GM23248 (cell line): ENCODE measurements at places on chromosomes 1 and 21. TPM values are rescaled to one million over a fixed set of nuclear protein-coding genes. Genes with fewer than 3 reads are reported as not detected.

The CCDC17 gene
- 0.76 and 1.4 TPM in 2 replicates for total RNA-seq

The RHCE gene
- total RNA-seq = 0.43 and 0.89 TPM in 2 replicates

The PTGS2 gene
- total RNA-seq = 67.9 and 69.3 TPM in 2 replicates

The HSD17B7 gene
- total RNA-seq = 5.5 and 7.7 TPM in 2 replicates

The TRMT13 gene
- 14.2 and 19.9 TPM in 2 replicates for total RNA-seq

The OR10Z1 gene
- not detected in 2 replicates for total RNA-seq

The RGS18 gene
- not detected in 2 replicates for total RNA-seq

The KPRP gene
- total RNA-seq = under 0.01 and 0.22 TPM in 2 replicates

The CD5L gene
- total RNA-seq = not detected in 2 replicates

The PKLR gene
- total RNA-seq = not detected in 2 replicates

GRCh38 chr21:45836268-45836655 is 145.3 kb upstream of the COL6A1 start:
- no peak for DNase-seq

- peak; percentile 58 for DNase-seq
Observed at GRCh38 chr1:64539781-64540218, 69.9 kb downstream of the CACHD1 start.

- no peak for DNase-seq
Observed at GRCh38 chr1:177525176-177525575, 354.4 kb downstream of the BRINP2 start.

DNA sequence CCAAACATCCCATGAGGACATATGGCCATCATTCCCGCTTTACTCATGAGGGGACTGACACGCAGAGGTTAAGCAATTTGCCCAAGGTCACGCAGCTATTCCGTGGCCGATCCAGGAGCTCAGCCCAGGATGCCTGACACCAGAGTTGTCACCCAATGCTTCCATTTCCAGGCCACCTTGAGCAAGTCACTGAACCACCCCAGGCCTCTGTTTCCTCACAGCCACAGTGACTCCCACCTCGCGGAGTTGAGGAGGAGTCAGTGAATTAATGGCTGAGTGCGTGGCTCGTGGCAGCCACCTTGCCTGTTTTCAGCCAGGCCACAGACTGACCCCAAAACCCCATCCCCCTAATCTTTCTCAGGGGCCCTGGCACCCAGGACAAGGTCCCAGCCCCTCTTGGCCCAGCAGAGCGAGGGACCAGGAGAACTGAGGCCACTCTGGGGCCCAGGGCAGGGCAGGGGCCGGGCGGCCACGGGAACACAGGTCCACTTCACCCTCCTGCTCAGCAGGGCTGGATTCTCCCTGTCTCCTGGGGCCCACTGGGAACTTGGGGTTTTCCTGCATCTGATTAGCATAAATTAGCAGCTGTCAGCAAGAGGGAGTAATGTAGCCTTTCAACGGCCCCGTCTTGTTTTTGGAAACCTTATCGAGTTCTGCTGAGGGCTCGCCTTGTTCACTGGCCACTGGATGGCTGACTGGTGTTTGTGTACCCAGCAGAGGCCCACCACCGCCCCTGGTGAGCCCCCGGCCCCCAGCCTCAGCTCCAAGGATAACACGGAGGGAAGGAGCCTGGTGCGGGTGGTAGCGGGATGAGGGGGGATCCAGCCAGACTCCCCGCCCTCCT is 19.7 kb upstream of the LAPTM5 start:
- DNase-seq = no peak

DNA sequence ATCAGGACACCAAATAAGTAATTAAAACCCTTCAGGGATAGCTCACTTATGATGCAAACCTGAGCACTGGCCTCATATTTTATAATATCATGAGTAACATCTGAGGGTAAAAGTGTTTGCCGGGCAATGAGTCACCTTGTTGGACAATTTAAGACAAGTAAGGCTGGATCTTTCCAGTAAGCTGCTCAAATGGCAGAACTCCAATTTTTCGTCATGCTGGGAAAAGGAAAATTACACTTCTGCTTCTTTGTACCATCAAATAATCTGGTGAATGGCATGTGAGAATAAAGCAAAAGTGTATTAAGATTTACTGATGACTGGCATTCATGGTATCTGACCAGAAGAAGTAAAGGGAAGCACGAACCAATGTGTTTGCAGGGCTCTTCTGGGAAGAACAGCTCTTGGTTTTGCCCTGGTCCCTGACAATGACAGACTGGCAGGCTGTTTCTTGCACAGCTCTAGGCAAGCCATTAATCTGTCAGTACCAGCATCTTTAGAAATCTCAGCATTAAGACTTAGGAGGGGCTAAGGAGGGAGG is 392.2 kb downstream of the VAV3 start:
- DNase-seq = peak; percentile 96

- DNase-seq = peak; percentile 57
Observed at GRCh38 chr1:43912607-43913006, 21.0 kb upstream of the ARTN start.

DNA sequence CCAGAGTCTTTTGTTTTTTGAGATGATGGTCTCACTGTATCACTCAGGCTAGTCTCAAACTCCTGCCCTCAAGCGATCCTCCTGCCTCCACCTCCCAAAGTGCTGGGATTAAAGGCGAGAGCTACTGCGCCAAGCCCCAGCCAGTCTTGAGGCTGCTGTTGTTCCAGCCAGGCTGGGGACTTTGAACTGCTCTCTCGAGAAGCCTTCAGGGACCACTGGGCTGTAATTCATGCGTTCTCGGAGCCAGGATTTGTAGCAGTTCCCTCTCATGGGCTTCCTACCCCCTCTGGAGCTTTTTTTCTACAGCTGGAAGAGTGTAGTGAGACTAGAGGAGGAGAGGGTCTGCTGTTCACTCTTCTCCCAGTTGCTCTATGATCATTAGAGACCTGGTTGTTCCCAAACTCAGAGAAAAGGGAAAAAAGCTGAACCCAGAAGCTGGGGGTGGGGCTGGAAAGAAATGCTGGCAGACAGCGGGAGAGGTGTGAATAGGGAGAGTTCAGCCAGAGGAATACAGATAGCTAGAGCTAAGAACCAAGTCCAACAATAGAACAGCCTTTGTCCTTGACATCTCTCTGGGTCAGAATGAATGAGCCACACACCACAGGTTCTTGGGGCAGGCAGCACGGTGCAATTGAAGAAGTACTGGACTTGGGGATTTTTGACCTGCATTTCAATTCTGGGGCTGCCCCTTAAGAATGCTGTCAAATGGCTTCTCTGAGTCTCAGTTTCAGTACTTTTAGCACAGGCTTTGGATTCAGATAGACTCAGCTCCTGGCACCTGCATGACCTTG is 13.2 kb upstream of the SLC41A1 start:
- DNase-seq = no peak

DNA sequence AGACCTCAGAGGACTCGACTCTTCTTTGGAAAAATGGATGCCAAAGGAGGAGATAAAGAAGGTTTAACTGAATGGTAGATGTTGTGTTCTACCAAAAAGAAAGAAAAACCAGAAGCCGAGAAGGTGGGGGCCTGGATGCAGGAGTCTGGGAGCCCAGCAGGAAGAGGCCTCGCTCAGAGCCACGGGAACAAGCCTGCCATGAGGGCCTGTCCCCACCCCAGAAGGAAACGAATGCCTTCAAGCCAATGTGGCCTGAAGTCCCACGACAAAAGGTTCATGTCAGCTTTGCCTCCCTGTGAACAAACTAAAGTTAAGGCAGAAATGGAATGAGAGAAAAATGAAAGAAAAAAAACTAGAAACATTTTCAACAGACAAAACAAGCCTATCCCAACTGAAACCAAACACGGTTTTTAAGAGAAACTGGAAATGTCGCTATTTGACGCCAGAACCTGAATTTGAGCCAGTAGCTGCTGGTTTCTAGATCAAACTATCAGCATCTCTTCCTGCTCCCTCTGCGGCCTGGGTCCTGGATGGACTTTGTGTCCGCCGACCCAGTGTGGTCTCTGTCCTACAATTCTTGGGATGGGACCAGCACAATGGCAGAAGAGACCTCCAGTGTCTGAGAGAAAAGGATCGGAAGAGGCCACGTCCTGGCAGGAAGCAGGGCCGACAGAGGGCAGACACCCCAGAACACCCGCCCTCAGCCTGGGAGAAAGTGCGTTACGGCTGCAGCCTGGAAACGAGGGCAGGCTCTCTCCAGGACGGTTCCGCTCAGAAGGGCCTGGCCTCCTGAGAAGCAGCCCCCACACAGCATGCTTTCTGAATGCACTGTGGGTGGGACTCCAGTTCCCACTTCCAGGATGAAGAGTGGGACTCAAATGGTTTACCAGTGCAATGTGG is 35.2 kb downstream of the SLC45A1 start:
- no peak for DNase-seq

DNA sequence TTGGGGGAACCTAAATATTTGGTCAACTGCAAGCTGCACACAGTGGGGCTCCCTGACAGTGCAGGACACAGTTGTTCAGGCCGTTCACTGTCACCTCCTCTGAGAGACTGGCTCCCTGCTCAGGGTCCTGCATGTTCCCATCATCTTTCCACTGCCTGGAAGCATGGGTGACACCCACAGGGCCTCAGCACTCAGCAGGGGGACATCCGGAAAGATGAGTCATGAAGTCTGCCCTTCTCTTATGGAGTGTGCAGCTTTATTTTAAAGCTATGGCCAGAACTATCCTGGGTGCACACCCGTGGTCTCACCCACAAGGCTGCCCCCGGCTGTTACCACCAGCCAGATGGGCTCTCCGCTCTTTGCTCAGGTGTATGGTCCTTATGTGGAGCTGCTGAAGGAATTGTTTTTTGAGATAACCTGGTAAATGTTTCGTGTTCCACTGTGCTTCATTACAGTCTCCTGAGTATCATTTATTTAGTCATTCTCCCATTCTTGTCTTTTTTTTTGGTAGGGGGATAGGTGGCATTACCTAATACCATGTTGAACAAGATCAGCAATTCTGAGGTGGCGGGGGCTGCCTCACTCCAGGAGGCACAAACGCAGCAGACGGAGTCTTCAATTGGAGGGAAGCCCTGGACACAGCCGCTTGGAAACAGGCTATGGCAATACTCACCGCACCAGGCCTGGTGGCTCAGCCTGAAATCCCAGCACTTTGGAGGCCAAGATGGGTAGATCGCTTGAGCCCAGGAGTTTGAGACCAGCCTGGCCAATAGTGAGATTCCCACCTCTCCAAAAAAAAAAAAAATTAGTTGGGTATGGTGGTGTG is 14.3 kb downstream of the TRIM11 start:
- DNase-seq = peak; percentile 30

- DNase-seq = no peak
Observed at GRCh38 chr1:30283199-30283962, 440.0 kb downstream of the MATN1 start.

DNA sequence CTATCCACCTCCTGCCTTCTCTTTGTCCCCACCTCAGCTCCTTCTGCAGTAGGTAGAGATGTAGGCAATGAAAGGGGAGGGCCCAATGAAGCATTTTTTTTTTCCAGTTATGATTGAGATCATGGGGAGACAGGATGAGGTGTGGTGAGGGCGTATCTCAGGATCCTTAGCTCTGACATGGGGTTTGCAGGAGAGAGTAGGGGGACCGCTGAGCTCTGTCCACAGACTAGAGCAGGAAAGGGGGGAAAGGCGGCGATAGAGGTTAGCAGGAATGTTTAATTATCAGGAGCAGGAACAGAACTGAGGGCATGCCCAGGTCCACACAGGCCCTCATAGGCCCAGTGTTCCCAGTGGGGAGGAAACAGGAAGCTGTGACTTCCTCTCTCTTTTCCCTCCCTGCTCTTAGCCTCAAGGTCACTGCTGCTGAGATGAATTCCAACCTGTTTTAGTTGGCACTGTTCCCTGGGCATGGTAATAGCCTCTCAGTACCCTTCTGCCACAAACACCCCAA is 901 bp upstream of the RXFP4 start:
- peak; percentile 55 for DNase-seq

DNA sequence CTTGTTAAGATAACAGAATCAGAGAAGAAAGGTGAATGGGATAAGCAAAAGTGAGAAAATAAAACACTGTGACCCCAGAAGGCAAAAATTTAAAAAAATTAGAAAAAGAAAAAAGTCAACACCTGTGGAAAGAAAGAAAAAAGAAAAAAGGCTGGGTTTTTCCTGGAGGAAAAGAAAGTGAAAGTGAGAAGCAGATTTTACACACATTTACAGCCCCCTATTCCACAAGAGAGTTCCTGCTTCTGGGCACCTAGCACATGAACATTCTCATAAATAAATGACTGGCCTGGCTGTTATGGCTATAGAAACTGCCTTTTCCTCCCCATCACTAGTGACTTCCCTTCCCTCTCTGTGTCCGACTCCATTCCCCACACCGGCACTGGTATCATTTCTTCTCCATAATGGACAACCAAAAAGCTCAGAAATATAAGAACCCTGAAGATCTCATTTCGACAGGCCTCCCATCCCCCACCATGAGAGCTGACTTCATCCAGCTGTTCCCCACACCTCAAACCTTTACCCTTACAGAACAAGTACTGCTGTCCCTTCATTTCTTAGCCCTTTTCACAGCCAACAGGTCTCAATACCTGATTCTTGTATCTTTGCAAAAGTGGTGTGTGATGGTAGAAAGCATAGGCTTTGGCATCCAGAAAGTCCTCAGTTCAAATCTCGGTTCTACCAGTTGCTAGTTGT is 12.6 kb downstream of the MTF1 start:
- DNase-seq = no peak

DNA sequence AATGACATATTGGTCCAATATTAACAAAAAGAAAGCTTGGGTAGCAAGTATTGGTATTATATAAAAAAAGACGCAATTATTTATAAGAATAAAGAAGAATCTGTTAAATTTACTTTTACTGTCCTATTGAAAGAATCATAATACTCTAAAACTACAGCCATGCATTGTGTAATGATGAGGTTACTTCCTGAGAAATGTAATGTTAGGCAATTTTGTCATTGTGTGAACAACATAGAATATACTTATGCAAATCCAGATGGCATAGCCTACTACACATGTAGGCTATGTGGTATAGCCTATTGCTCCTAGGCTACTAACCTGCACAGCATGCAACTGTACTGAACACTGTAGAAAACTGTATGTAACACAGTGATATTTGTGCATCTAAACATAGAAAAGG is 121.2 kb upstream of the PTGFR start:
- DNase-seq = peak; percentile 32

DNA sequence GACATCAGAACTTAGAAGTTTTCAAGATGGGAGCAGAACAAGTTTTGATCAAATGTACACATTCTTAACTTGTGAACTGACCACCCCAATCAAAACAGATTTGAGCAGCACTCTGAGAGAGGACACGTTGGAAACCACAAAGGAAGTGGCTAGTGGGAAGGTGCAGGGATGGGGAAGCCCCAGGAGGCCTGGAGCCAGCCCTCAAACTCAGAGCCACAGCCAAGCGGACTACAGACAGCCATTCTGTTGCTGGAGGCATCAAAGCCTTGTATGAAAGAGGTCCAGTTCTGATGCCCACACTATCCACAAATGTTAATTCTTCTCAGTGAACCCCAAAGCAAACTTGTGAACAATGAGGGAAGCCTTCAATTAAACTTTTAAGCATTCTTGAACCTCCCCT is 143.6 kb upstream of the RAB4A start:
- no peak for DNase-seq
